ENCODE measurements at places on chromosomes 1 and 21.
A peak's percentile ranks its signal among the peaks of the same experiment; 100 is the strongest.

DNA sequence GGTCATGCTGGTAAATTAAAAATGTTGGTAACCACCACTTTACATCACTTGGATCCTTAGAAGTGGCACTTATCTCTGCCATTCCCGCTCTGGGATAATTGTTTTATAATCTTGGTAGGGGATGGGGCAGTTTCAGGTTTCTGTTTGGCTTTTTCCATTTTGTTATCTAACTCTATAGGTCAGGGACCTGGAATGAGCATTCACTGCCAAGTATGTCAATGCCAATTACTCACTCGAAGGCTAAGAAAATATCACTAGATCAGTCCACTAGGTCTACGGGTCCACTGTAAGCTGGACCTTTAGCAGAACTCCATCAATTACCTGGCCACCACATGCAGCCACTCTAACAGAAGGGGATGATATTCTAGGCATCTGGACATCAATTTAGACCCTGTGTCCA lies 4.5 kb upstream of the DIP2A start:
- DNase-seq, result no peak

GRCh38 chr21:33968080-33968994 lies 52.7 kb upstream of the ATP5PO start:
- peak; percentile 87 for DNase-seq

- DNase-seq, result peak; percentile 38
Measured at GRCh38 chr1:220786337-220787068, at the start of gene MTARC1. MTARC1 (plus strand) TSS chr1:220786913; CDS start chr1:220786945, 32 bp downstream.

- DNase-seq, result peak; percentile 13
Measured at GRCh38 chr1:63621698-63622097, 28.5 kb downstream of the PGM1 start.

DNA sequence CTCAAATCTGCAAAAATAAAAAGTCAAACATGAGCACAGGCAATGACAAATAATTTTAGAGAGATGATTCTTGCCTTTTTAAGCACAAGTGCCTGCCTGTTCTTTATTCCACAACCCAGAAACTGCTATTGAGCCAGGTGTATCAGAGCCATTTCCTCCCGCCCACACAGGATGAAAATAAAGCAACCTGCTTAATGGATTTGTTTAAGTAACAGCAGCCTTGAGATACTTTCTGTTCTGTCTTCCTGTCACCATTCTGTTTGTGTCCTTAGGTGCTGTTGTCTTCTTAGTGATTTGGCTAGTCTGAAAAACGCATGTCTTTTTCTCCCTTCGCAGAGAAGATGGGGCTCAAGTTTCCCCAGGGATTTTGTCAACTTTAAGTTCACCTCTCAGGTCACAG lies 11.4 kb downstream of the RPE65 start:
- no peak for DNase-seq

- no peak for DNase-seq
Measured at GRCh38 chr1:207230441-207230840, 91.0 kb upstream of the CD55 start.

All from astrocyte of the spinal cord (primary cell).